Astrocyte of the cerebellum (primary cell): ENCODE measurements at places on chromosomes 3 and 15.
A peak's percentile ranks its signal among the peaks of the same experiment; 100 is the strongest.

DNA sequence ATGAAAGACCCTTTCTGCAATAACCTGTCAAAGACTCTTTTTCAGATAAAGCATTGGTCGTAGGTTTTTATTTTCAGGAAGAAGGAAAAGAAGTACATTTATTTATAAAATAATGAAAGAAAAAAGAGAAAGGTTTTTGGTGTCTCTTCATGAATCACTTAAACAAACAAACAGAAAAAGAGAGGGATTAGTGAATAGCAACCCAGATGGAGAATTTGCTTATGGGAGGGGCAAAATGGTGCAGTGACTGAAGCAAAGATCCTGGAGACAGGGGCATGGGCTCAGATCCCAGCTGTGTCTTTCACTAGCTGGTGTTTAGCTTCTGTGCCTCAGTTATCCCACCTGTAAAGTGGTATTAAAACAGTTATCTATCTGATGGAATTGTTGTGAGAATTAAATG is 78.6 kb upstream of the PFN2 start:
- no peak for DNase-seq

- DNase-seq = no peak
Measured at GRCh38 chr3:102017784-102018183, 168.5 kb downstream of the NFKBIZ start.

DNA sequence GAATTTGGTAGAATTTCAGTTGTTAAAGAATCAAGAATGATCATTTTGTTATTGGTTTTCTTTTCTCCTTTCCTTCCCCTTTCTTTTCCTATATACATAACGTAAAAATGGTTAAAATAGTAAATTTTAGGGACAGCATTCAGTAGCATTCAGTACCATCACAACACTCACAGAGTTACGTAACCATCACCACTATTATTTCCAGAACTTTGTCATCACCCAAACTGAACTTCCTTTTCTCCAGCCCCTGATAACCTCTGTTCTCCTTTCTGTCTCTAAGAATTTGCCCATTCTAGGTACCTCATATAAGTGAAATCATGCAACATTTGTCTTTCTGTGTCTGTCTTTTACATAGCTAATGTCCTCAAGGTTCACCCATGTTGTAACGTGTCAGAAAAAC is 165.3 kb downstream of the AKAP13 start:
- DNase-seq = no peak

DNA sequence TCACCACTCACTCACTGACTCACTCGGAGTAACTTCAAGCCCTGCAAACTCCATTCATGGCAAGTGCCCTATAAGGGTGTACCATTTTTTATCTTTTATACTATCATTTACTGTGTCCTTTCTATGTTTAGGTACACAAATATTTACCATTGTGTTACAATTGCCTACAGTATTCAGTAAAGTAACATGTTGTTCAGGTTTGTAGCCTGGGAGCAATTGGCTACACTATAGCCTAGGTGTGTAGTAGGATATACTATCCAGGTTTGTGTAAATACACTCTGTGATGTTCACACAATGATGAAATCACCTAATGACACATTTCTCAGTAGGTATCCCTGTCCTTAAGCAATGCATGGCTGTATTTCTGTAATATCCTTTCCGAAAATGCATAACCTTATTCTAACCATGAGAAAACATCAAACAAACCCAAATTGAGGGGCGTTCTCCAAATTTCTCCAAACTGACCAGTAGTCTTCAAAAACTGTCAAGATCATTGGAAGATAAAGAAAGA is 17.9 kb upstream of the CNOT10 start:
- no peak for DNase-seq

DNA sequence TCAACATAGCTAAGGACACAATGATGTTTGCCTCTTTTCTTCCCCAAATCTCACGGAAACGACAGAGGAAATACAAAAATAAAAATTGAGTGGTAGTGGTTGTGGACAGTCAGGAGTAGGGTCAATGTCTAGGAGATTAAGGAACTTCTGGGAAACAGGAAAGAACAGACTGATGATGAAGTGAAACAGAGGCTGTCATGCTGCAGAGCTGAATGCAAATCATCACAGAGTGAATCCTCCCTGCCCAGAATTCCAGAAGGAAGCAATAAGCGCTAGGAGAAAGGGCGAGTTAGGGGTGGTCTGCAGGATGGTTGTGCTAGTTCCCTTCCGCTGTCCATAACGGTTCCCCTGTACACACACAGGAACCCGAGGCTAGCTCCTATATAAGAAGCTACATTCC is 64.7 kb upstream of the POMGNT2 start:
- no peak for DNase-seq

- no peak for DNase-seq
Measured at GRCh38 chr3:184683900-184684560, 27.8 kb downstream of the MAGEF1 start.

GRCh38 chr15:86634146-86634545 is 554.5 kb downstream of the AGBL1 start:
- no peak for DNase-seq

DNA sequence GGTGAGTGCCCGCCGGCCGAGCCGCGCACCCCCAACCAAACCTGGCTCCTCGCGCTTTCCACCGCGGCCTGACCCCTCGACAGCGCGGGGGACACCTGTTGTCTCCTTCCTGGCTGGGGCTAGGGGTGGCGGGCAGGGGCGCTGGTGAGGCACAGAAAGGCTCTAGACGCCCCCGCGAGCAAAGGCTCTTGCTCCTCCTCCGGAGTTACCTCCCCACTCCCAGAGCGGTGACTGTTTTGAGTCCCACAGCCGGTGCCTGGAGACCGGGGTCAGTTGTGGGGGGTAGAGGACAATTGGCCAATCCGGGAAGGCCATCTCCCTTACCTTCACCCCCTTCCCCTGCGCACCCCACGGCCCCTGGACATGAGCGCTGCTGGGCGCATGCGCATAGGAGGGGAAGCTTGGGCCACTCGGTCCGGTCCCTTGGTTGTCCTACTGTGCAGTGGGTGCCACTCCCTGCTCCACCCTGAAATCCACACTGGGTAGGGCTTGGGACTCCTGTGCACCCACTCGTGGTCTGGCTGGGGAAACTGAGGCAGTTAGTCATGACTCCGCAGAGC is 554 bp downstream of the CHST13 start:
- DNase-seq = no peak

DNA sequence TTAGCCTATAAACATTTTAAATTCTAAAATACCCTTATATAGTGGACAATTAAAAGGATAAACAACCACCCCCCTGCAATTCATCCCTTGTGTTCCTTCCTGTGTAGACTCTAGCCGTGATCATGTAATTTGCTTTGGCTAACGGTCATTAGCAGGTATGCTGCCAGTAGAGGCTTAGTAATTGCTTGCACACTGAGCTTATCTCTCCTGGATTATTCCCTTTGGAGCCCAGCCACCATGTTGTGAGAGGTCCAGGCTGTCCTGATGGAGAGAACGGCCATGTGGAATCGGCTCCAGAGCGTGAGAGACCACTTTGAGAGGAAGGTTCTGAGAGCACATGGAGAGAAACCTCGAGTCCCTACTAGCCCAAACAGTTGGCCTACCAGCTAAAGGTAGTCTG is 11.0 kb upstream of the BNC1 start:
- DNase-seq = no peak

GRCh38 chr15:101068523-101068960 is 149.4 kb downstream of the LRRK1 start:
- DNase-seq = no peak

DNA sequence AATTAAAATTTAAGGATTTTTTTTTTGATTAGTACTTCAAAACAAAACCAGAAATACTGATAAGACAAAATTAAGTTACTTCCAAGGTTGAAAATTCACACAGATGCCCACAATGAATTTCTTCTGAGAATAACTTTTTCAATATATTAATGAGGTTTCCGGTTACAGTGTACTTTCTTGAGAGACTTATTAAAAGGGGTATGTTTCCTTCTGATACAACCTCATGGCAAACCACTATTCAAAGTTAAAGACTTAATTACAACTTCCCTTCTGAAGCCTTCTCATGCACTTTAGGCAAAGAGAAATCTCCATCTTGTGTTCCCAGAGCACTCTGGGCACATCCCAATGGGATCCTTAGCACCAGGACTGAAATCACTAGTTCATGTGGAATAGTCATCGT is 36.2 kb downstream of the MTHFS start:
- DNase-seq = no peak

DNA sequence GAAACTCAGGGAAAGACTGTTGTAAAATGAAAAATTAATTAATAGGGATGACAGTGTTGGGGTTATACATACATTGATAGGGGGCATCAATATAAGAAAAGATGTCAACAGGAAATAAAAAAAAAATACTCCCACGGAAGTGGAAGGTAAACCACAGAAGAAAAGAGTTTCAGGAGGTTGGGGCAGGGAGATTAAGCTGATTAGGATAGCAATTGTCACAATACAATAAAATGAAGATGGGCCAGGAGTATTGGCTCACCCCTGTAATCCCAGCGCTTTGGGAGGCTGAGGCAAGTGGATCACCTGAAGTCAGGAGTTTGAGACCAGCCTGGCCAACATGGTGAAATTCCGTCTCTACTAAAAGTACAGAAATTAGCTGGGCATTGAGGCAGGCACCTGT is 536.1 kb downstream of the AGBL1 start:
- no peak for DNase-seq

DNA sequence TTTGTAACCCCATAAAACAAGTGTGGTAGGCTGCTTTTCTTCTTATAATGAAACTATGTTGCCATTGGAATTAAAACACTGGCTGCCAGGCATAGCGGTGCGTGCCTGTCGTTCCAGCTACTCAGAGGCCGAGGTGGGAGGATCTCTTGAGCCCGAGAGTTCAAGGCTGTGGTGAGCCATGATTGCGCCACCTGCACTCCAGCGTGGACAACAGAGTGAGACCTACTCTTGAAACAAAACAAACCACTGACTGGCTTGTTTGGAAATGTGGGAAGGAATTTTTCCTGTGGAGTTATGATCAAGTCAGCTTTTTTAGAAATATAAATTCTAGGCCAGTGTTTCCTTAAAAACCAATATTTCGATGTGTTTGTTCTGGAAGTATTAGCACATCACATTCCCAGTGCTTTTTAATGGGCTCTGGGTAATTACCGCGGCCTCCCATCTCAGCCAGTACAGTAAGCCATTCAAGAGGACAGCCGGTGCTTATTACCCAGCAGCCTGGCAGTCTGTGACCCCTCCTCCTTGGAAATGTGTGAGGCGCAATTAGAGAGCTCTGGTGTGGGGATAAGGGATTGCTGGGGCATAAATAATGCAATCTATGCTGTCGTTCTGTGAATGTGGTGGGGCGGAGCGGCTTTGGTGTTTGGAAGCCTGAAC is 58.3 kb upstream of the TRAK1 start:
- DNase-seq = peak; percentile 96

DNA sequence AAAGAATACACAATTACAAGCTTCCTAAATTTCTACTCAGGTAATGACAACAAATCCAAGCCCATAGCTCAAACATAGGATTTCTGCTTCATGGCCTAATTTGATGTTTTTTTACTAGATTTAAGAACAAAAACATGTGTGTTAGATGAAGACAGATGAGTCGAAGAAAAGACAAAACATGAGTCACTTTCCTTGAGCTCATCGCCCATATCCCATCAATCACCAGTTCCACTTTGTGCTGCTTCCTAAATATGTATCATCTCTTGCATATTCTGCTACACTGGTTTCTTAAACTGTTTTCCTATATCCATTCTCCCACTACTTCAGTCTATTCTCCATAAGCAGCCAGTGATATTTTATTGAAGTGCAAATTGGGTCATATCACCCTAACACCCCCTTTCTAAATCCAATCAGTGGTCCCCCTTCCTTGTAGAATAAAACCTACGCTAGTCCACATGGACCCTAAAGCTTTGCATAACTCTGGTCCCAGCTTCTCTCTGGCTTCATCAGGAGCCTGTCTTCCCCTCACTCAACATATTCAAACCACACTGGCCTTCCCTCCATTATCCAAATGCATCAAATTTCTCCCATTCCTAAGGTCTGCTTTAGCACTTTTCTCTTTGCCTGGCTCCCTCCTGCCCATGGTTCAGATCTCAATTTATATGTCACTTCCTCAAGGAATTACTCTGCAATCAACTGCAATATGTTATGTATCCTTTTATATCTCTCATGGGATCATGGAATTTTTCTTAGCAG is 1033.9 kb downstream of the FHIT start:
- no peak for DNase-seq

GRCh38 chr3:195103623-195104022 is 167.3 kb downstream of the XXYLT1 start:
- DNase-seq = no peak

DNA sequence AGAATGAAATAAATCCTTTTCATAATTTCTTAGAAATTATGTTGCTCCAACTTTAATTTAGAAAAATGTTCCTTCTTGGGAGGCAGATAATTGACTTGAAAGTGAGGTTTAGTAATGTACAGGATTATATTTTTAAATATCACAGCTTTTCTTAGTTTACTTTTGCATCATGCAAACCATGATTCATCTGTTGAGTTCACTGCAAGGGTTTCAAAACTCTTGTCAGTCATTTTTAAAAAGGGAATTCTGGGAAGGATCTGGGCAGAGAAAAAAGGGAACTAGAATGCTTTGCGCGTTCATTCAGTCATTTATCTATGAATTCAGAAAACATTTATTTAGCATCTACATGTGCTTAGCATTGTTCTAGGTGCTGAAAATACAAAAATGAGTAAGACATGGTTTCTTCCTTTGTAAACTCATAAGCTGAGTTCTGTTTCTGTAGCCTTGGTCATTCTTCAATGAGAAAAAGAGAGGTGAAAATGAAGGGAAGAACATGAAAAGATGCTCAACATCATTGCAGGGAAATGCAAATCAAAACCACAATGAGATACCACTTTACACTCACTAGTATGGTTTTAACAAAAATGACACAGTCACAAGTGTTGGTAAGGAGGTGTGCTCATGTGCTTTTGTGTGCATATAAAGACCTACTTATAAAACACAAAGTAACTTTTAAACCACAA is 209.1 kb downstream of the NR1D2 start:
- no peak for DNase-seq

GRCh38 chr3:150479370-150479769 is 66.9 kb downstream of the SERP1 start:
- no peak for DNase-seq

DNA sequence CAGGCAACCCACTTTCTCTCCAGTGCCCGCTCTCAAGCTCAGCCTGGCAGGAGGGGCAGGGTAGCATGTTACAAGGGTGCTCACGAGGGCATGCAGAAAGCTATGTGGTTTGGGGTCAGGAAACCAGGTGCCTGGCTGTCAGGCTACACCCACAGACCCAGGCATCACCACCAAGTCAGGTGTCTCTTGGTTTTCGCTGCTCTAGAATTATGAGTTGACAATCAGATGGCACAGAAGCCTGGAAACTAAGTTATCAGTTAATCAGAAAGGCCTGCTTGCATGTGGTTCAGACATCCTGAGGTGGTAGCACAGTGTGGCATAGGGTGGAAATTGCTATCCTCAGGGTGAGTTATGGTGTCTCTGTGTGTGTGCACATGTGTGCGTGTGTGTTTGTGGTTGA is 16.2 kb upstream of the CCR9 start:
- no peak for DNase-seq

GRCh38 chr15:29045717-29046116 is 159.9 kb downstream of the APBA2 start:
- no peak for DNase-seq

DNA sequence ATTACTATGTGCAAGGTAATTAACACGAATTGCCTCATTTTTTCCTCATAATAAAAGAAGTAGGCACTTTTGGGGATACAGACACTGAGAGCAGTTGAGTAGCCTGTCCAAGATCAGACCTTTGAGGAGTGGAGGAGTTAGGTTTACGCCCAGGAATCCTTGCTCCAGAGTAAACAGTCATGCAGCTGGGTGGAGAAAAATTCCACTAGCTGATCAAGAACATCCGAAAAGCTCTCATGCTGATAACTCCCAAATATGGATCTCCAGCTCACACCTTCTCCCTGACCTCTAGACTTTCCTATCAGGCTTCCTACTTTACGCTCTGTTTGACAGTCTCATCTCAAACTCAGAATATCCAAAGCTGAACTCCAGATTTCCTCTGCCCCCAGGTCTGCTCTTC is 53.3 kb downstream of the ST6GAL1 start:
- no peak for DNase-seq
